ENCODE measurements at places on chromosomes 1 and 21. TPM values are rescaled to one million over a fixed set of nuclear protein-coding genes. Genes with fewer than 3 reads are reported as not detected.

NFASC gene
- polyA plus RNA-seq = 1.2 TPM

GSTM3 gene
- polyA plus RNA-seq = 109 TPM

MANEAL gene
- 4.5 TPM for polyA plus RNA-seq

ST6GALNAC5 gene
- 8.9 TPM for polyA plus RNA-seq

AIRE gene
- 0.06 TPM for polyA plus RNA-seq
